ENCODE measurements at places on chromosomes 12 and 14. TPM values are rescaled to one million over a fixed set of nuclear protein-coding genes. Genes with fewer than 3 reads are reported as not detected.

- H3K36me3 ChIP-seq: peaks cover 6% of the 10 kb centered on the region
- H3K27me3 ChIP-seq: no peaks in the 10 kb centered on the region
- H3K4me3 ChIP-seq: no peak overlapping the region
Observed at GRCh38 chr12:28232211-28232928, 42.1 kb downstream of the CCDC91 start.

- H3K27me3 ChIP-seq: no peaks in the 10 kb centered on the region
- DNase-seq: no peak
- no peak overlapping the region for H3K27ac ChIP-seq
Observed at GRCh38 chr14:62031504-62031903, 269.3 kb downstream of the SNAPC1 start.

- H3K27ac ChIP-seq: no peak overlapping the region
- no peak for DNase-seq
- no peaks in the 10 kb centered on the region for H3K4me1 ChIP-seq
- no peak overlapping the region for H3K4me3 ChIP-seq
- no peaks in the 10 kb centered on the region for H3K36me3 ChIP-seq
- H3K27me3 ChIP-seq: no peaks in the 10 kb centered on the region
Observed at GRCh38 chr12:58066296-58066695, 124.9 kb downstream of the ATP23 start.

- no peaks in the 10 kb centered on the region for H3K4me1 ChIP-seq
- H3K4me3 ChIP-seq: no peak overlapping the region
- no peak overlapping the region for H3K27ac ChIP-seq
- H3K36me3 ChIP-seq: no peaks in the 10 kb centered on the region
- H3K27me3 ChIP-seq: no peaks in the 10 kb centered on the region
Observed at GRCh38 chr12:2396448-2396871, 343.7 kb downstream of the CACNA1C start.

DNA sequence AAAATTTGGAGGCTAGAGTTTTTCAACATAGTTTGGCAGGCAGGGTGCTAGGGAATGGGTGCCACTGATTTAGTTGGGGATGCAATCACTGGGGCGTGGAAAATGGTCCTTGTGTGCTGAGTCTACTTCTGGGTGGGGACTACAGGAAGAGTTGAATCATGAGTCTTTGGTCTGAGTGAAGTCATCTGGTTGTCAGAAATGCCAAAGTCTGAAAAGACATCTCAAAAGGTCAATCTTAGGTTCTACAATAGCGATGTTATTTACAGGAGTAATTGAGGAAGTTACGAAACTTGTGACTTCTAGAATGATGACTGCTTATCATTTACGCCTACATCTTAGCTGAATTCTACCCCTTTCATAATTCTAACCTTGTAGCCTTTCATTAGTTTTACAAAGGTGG lies 209.1 kb downstream of the NUBPL start:
- DNase-seq: no peak
- H3K27me3 ChIP-seq: no peaks in the 10 kb centered on the region
- H3K27ac ChIP-seq: no peak overlapping the region
- H3K4me3 ChIP-seq: no peak overlapping the region
- H3K4me1 ChIP-seq: no peaks in the 10 kb centered on the region
- H3K36me3 ChIP-seq: no peaks in the 10 kb centered on the region

The C12orf54 gene
- not detected for total RNA-seq
